Lower lobe of right lung (tissue), 2 donors: ENCODE measurements at places on chromosomes 3 and 15. TPM values are rescaled to one million over a fixed set of nuclear protein-coding genes. Genes with fewer than 3 reads are reported as not detected.

Gene PSMA4
- 130 TPM for total RNA-seq

Gene MAP6D1
- 1.9 TPM for total RNA-seq

DNA sequence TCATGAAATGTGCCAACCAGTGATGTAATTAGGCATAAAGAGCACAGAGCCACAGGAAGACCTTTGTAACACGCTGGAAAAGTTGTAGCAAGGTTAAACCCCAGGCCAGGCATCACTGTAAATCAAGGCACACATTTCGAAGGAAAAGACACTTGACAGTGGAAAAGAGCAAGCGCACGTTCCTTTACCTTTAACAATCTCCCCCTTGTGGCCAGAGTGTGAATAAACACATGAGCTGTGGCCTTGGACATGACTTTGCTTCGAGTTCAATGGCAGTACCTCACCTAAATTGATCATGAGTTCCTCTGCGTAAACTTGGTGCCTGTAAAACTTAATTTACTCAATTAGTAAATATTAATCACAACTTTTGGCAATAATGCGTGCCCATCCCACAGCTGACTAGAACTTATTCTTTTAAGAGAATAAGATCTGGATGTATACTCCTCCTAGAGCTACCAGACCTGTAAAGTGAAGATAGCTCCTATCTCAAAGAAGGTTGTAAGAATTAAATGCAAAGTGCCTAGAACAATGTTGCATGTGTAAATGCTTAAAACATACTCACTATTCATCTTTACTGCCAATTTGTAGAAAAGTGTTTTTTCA is 757.0 kb upstream of the NECTIN3 start:
- DNase-seq = no peak

DNA sequence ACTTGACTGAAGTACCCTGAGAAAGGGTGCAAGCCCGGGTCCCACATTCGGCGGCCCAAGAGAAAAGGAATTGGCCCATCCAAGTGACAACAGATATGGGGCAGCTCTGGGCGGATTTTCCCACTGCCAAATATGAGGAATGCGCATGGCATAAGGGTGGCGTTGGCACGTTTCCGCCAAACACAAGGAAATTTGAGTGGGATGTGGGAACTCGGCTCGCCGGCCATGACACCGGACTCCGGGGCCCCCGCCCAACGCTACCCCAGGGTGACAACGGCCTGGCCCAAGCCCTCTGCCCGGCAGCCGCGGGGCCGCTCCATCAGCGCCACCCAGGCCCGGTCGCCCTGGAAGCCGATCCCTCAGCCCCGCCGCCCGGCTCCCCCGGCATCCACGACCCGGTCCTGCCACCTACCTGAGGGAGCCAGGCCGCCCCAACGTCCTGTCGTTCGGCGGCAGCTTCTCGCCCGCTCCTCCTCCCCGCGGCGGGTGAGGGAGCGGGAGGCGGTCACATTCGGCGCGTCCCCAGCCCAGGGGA is 449 bp downstream of the RAF1 start:
- peak; percentile 71 for DNase-seq

GRCh38 chr3:155702745-155703591 is 41.9 kb downstream of the PLCH1 start:
- DNase-seq = peak; percentile 55

GRCh38 chr3:178120367-178120766 is 415.9 kb upstream of the KCNMB2 start:
- DNase-seq = no peak

Gene ADCY5
- total RNA-seq = 5.6 TPM

DNA sequence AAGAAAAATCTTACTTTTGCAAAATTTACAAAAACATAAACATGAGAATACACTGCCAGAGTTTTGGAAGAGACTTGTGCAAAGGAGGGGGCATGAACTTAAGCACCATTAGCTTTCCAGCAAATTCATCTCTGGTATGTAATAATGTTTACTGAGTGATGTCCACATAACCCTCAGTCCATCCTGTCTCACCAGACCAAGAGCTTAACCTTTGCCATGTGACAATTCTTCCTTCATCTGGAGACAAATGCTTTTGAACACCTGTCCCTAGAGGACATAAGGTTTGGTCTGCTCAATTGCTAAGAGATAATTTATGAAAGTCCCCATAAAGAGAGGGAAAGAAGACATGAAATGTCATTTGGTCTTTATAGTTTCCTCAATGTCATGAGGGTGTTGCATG is 412.3 kb downstream of the ERC2 start:
- no peak for DNase-seq

DNA sequence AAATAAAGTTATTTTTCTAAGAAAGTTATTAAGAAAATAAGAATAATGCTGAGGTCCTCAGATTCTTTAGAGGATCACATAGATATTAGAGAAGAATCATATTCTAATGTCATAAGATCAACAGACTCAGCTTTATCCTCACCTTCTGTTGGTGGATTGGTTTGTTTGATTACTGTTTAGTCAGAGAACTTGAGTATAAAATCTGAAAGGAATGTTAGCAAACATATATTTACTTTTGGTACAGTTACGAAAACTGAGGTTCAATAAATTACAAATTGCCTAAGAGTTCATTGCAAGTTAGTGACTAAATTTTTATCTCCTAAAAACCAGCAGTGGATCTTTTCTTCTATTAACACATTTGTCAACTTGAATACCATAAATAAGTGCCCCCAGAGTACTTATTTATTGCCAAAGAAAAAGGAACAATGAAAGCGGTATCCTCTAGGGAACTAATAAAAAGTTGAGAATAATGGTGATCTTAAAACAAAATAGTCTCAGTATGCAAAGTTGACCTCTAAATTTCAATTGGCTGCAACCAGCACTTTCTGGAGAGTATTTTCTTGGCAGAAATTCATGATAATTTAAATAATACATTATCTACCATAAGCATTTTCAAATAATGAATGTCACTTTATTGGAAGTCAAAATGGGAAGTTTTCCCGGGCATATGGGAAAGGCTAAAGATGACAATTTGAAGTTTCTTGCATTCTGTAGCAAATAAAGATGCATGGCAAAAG is 296.8 kb downstream of the OTOL1 start:
- DNase-seq = no peak

- no peak for DNase-seq
These were observed 95.1 kb upstream of the ZBED2 start for GRCh38 chr3:111690242-111690641.

DNA sequence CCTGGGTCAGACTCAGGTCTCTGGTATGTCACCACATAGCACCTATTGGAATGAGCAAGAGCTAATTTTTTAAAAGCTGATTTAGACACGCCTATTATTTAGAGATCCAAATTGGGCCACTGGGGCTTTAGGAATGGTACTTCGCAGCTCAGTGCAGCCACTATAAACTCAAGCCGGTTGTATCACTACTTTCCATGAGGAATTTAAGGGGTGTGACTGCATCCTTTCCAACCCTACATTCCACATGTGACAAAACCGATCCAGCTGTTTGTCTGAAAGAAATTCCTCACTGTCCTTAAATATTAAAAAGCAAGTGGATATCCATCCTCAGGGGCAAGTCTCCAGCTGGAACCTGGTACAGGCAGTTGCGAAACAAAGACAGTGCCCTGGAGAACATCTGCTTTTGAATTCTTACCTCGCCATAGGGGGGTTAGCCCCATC is 12.8 kb downstream of the VGLL3 start:
- no peak for DNase-seq

DNA sequence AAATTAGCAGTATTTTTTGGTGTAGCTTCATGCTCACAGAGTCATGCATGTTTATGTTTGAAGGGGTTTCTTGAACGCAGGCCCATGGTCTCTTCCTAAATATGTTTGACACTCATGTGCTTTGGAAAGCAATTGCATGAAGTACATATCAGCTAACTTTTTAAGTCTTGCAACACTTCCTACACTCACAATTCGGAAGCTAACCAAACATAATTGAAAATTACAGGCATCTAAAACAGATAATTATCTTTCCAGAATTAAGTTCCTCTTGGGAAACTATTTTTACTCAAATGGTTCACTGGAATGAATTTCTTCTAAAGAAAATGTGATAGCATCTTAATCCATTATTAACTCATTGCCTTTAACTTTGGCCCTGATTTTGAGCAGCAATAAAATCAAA is 438.9 kb downstream of the RAP2B start:
- no peak for DNase-seq

GRCh38 chr3:191139736-191140135 is 59.3 kb upstream of the OSTN start:
- DNase-seq = no peak

DNA sequence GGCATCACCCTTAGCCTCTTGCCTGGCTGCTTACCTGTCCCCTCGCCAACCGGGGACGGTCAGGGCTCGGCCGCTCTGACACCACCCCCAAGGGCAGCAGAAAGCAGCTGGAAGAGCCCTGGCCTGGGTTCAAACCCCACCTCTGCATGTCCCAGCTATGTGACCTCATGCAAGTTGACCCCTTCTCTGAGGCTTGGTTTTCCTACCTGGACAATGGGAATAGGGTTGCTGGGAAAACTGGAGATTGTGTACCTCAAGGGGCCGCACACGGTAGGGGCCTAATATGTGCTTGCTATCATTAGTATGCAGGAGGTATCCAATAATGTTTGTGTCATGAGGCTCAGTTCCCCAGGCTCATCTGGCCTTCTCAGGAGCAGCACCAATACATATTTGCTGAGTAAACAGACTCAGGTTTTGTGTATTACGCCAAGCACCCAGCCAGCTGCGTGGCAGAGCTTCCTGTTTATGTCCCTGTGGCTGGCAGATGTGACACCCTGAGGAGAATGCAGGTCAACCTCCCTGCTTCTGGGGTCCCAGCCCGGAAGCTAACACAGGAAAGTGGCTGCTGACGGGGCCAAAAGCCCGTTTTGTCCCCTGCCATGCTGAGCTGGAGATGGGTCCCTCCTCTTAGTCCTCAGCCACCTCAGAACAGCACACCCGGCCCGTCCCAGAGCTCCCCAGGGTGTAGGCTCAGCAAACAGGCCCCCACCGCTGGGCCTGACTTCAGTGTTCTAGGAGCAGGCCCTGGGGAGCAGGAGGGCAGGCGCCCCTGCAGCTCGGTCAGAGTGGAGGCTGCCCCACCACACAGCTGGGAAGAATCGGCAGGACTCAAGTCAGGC is 29.7 kb downstream of the PLXND1 start:
- peak; percentile 69 for DNase-seq

Gene POC1A
- 2.7 TPM for total RNA-seq

Gene CX3CR1
- total RNA-seq = 14.1 TPM

- DNase-seq = no peak
These were observed 6.8 kb downstream of the FYCO1 start for GRCh38 chr3:45988804-45989203.

GRCh38 chr3:153414982-153415381 is 253.0 kb downstream of the RAP2B start:
- no peak for DNase-seq

DNA sequence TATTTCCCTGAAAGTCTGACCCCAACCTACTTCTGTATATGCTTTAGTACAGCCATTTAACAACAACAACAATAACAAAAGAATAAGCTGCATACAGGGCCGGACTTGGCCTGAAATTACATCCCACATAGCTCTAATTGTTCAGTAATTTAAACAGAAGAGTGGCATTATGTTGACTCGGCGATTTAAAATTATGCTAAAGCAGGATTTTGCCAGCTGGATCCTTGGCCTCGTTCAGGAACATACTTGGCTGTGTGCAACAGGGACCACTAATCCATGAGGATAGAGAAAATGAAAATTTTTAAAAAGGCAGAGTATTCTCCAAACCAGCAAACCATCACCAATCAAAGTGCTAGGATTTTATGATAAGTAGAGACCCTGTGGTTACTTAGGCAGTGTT is 433.1 kb upstream of the RBMS3 start:
- DNase-seq = no peak

- no peak for DNase-seq
These were observed 80.9 kb downstream of the TNIK start for GRCh38 chr3:171379281-171379680.

- no peak for DNase-seq
These were observed 3.6 kb downstream of the TRA2B start for GRCh38 chr3:185934174-185934557.

Gene SCG3
- 0.18 TPM for total RNA-seq

DNA sequence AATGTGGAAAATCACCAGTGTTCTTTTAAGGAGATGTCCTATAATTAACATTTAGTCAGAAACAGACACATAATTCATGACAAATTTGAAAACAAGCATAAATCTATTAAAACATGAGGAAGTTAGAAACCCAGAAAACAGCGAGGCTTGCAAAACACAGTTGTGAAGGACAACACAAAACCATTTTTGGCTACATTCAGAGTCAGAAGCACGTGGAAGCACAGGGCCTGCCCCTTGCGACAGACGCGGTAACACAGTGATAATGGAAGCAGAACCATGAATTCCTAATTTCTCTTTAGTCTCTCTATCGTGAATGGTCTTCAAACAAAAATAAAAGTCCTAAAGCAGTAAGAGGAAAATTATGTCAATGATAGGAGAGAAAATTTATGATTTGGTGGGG is 12.2 kb downstream of the NCEH1 start:
- peak; percentile 76 for DNase-seq

DNA sequence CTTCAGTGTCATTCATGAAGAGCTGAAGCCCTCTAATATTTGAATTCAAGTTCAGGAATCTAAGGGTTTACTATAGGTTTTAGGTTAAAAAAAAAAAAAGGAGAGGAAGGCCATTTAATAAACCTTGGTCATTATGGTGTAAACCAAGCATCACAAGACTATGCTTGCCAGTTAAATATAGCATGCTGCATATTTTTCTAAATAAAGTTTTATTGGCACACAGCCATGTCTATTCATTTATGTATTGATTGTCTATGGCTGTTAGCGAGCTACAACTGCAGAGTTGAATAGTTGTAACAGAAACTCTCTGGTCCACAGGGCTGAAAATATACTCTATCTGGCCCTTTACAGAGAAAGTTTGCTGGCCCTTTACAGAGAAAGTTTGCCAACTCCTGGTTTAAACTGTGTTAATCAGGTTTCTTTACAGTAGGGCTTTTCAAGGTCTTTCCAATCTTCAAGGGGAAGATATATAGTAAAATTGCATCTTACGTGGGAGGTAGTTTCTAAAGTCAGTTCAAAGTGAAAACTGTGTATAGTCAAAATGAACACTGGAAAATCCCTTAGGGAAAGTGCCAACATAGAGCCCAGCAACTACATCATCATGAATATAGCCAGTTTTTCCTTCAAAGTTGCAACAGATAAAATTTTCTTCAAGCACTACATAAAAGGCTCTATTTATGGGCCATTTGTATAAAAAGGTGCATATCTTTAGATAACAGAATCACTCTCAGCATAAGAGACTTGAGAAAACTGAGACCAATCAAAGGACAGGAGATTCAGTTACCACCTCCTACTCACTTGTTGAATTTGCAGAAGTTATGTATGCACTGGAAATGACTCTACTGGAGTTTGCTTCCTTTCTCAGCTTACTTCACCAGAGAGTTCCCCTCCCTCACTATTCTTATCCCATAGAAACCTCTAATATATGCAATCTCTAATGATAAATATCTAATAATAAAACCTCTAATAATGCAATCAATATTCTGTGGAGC is 49.7 kb upstream of the FRMD4B start:
- no peak for DNase-seq

Gene LRRC34
- 4.8 TPM for total RNA-seq

DNA sequence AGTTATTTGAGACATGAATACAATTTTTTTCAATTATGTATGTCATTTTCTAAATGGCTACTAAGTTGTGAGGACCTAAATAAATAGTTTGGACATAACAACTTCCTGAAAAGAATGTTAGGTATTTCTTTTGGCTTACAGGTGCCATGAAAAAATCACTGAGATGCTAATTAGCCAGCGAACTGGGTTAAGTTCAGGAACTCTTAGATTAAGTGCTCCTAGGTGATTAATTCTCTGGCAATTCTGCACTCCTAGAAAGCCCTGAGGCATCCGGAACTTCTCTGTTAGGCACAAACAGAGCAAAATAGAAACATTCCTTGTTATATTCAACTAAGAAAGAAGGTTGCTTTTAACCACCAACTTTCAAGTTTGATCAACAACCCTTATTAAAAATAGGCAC is 192.3 kb downstream of the STAG1 start:
- DNase-seq = no peak

Gene SLMAP
- total RNA-seq = 66.3 TPM
